Stimulated activated CD4-positive, alpha-beta T cell treated with anti-CD3 and anti-CD28 coated beads, TNF-alpha, amount 100 ng/mL, for 4 hours (primary cell): ENCODE measurements at places on chromosomes 12 and 14.

DNA sequence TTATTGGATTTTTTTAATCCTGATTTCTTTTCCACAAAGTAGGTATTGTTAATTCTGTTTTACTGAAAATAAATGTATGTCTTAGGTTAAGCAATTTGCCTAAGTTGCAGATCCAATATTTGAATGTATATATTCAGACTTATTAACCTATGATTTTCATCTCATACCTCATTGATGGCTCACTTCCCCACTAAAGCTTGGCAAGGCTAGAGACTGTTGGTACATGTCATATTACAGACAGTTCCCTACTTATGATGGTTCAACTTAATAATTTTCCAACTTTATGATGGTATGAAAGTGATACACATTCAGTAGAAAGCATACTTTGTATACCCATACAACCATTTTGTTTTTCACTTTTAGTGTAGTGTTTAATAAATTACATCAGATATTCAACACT is 33.2 kb upstream of the KCNH3 start:
- no peak for DNase-seq

DNA sequence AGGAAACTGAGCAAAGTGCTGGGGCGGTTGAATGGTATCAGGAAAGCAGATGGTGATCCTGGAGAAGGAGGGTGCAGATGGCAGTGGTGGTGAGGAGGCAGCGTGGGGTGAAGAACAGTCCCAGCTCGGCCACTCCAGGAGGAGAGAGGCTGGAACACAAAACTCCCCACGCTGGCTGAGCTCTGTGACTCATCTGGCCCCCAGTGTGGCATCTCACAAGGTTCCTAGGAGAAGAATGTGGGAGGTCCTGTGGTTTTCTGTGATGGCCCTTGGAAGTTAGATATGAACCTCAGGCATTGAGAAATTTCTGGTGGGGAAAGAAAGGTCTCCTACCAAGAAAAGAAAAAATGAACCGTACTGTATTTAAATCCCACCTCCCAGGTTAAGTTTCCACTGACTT is 8.0 kb upstream of the NRXN3 start:
- DNase-seq: no peak

DNA sequence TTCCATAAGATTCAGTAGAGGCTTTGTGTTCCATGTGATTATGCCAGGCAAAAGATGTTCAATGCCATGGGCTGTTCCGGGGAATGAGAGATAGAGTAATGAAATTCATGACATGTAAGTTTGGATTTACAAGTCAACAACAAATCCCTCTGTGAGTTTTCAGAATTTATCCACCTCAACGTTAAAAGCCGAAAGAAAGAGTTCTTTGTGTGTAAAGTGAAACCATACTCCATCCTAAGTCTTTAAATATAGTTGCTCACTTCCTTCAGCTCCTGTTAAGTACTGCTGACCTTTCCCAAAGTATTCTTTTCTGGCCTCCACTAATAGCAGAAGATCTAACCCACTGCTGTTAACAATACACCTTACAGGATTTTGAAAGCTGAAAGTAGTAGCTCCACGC is 190.0 kb downstream of the TMX1 start:
- no peak for DNase-seq

- DNase-seq: no peak
Observed at GRCh38 chr14:99562856-99563748, 40.9 kb downstream of the CCDC85C start.

GRCh38 chr12:62192180-62192902 is 67.9 kb upstream of the USP15 start:
- DNase-seq: peak; percentile 3

GRCh38 chr12:13027032-13027431 is 17.1 kb upstream of the FAM234B start:
- DNase-seq: no peak

GRCh38 chr12:8069582-8069981 is 3.4 kb upstream of the C3AR1 start:
- DNase-seq: no peak

DNA sequence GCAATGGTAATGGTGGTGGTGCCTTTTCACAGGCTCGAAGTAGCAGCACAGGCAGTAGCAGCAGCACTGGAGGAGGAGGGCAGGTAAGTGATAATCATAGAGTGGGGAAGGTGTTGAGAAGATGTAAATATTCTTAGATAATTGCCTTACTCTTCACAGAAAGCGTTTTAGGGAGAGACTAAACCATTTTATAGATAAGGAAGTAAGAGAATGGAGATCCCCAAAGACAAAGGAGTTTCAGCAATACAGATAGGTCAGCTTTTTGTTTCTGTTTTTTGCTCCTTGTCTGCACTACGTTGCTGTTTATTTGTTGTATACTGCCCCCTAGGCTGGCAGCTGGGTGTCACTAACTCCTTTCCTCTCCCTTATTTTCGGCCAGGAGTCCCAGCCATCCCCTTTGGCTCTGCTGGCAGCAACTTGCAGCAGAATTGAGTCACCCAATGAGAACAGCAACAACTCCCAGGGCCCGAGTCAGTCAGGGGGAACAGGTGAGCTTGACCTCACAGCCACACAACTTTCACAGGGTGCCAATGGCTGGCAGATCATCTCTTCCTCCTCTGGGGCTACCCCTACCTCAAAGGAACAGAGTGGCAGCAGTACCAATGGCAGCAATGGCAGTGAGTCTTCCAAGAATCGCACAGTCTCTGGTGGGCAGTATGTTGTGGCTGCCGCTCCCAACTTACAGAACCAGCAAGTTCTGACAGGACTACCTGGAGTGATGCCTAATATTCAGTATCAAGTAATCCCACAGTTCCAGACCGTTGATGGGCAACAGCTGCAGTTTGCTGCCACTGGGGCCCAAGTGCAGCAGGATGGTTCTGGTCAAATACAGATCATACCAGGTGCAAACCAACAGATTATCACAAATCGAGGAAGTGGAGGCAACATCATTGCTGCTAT is 2.0 kb downstream of the SP1 start:
- DNase-seq: no peak
